ENCODE measurements at places on chromosomes 3 and 15.

- no peak for DNase-seq
These were observed 48.9 kb upstream of the ZDHHC23 start for GRCh38 chr3:113898892-113899291.

- DNase-seq: peak; percentile 50
These were observed 8.8 kb downstream of the FILIP1L start for GRCh38 chr3:100105501-100105900.

DNA sequence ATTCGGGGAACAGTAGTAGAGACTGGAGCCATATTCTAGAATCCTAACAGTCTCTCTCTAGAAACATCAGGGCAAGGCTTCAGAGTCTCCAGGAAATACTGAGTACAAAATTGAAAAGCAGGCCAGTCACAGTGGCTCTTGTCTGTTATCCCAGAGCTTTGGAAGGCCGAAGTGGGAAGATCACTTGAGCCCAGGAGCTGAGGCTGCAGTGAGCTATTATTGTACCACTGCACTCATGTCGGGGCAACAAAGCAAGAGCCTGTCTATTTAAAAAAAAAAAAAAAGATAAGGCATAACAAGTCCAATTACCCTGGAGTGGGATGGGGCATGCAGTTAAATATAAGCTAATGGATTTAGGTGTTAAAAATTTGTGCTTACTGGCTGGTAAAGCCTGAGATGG, 79.0 kb downstream of the SEMA6D start:
- no peak for DNase-seq

GRCh38 chr3:24388611-24389010, 106.0 kb downstream of the THRB start:
- DNase-seq: no peak

DNA sequence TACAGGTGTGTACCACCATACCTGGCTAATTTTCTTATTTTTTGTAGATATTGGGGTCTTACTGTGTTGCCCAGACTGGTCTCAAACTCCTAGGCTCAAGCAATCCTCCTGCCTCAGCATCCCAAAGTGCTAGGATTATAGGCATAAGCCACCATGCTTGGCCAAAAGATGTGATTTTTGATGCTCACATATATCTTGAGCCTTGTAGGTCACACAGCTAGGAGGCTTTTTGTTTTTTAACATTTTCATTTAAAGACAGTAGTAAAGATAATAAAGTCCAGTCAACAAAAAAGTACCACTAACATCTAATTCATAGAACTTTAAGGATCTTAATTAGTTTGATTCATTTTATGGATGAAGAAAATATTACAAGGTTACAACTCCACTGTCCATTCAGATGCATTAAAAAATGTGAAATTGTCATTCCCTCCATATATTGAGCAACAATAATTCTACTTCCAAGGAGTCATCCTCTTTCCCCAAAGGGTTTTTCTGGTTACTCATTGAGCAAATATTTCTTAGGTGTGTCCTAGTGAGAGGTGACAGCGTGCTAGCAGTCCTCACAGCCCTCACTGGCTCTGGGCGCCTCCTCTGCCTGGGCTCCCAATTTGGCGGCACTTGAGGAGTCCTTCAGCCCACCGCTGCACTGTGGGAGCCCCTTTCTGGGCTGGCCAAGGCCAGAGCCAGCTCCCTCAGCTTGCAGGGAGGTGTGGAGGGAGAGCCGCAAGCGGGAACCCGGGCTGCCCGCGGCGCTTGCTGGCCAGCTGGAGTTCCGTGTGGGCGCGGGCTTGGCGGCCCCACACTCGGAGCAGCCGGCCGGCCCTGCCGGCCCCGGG, 8.3 kb upstream of the TASOR start:
- DNase-seq: no peak

GRCh38 chr3:127321371-127321770, 33.5 kb upstream of the PRR20G start:
- DNase-seq: no peak

DNA sequence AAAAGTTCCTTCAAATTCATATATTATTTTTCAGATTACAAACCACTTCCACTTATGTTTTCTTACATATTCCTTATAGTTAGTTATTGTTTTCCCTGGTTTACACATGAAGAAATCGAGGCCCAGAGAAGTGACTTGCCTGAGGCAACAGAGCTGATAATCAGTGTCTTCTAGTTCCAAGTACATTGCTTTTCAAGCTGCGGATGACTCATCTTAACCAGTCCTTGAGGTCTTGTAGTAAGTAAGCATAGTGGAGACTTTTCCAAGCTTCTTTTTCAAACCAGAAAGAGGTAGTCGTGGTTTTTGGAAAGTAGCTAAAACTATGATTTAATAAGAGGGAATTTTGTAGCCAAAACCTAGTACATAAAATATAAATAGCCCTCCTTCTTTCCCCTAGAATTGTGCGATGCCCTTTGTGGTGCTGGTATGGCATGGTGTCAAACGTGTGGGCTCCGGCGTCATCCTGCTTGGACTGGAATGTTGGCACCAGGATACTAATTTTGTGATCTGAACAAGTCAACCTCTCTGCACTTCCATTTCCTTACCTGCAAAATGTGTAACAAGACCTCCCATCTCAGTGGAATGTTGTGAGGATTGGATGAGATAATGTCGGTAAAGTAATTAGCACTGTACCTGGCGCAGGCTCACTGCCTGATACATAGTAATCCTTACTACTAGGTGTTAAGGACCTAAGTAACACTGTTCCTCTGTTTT, 19.0 kb upstream of the DLG1 start:
- DNase-seq: no peak

DNA sequence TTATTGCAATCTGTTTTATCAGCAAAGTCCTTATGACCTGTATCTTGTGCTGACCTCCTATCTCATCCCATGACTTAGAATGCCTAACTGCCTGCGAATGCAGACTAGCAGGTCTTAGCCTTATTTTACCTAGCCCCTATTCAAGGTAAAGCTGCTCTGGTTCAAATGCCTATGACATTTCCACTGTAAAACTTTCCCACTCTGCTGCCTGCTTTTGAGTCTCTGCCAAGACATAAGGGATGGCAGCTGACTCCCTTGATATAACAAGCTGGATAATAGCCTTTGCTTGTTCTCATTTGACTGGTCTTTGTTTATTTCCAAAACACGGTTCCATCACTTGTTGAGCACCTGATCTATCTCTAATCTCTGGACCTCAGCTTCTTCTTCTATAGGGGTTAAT, 131.9 kb upstream of the STRIT1 start:
- DNase-seq: no peak

DNA sequence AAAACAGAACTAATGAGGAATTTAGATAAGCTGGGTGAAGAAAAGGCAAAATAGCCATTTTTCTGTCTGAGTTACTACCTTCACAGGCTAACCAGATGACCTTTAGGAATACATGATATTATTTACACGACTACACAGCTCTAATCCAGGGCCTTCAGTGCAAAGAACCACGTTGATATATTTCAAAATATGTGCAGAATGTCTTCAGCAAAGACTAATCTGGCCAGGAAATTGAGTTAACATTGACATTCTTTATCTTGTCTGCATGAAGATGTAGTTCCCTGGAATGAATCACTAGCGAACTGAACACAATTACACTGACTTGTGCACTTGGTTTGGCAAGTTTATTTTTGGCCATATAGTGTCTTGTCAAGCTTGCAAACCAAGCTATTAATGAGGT, 41.5 kb downstream of the PDHB start:
- no peak for DNase-seq

GRCh38 chr15:57820119-57820518, 113.6 kb downstream of the POLR2M start:
- DNase-seq: no peak

GRCh38 chr15:100191161-100191560, 150.6 kb downstream of the ADAMTS17 start:
- no peak for DNase-seq

GRCh38 chr3:147189016-147189415, 217.3 kb downstream of the ZIC4 start:
- DNase-seq: no peak

- no peak for DNase-seq
These were observed 631.6 kb upstream of the KCNMB2 start for GRCh38 chr3:177904621-177905020.

DNA sequence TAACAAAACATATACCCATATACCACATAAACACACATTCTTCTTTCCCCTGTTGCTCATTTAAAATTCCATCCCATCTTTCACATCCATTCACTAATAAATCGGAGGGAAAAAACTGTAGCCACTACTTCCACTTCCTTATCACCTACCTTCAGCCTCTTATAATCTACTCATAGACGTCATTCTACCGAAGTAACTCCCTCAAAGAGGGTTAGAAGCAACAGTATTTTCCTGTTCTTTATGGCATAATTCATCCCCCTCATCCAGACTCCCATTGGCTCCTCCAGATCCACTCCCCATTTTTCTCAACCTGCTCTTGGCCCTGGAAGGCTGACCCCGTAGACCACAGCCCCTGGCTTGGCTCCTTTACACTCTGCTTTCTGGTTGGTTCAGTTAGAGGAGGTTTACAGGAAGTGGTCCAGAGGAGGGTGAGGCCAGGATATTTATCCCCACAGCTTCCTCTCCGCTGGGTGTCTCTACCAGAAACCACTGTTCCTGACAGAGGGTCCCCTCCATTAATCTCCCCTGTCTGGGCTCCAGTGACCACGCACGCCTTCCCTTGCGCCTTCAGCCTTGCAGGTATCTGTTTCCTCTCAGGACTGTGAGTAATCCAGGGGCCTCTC, 46.3 kb downstream of the FMN1 start:
- DNase-seq: no peak

DNA sequence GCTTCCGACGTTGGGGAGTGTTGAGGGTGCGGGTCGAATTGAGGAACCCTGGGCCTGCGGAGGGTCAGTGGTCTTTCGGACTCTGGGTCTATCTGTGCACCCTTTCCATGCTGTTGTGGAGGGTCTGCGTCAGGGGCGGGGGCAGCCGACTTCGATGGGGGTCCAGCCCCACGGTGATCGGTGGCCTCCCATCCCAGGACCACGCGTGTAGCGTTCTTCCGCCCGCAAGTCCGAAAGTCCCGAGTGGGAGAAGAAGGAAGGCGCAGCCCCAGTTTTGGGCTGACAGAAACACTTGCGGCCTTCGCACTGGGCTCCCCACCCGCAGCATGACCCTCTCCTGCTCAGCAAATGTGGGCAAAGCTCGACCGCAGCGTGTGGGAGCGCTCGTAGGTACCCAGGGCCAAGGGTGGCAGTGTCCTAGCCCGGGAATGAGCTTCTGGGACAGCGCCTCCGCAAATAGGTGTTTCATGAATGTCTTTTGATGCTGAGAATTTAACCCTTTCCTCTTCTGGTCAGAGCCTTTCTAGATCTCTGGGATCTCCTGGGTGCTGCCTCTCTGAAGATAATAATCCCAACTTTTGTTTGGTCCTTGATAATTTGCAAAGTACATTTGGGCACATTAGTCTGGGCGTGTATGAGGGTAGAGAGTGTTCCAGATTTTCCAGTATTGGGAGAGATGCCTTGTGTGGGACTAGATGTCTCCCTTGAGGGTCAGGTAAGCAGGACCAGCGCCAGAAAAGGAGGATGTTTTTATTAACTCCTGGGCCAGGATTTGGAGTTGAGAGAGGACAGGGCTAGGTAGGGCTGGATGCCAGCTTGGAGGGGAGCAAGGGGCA, 2.3 kb upstream of the DLL4 start:
- DNase-seq: no peak

DNA sequence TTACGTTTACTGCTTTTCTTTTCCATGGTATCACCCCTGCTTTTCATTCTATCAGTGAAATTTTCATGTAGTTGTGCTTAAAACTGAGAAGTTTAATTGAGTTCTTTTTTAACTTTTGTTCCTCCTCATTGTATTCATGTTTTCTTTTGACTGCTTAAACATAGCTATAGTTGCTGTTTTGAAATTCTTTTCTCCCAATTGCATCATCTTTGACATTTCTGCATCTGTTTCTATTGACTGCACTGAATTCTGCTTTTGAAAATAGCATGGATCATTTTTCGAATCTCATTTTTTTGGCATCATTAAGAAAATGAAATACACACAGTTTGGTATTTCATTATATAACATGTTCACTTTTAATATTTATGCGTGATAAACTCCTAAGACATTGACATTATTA, 694.9 kb downstream of the MECOM start:
- no peak for DNase-seq

GRCh38 chr3:69542805-69543429, 157.0 kb upstream of the FRMD4B start:
- DNase-seq: no peak

GRCh38 chr3:38029400-38030125, at the start of gene PLCD1:
Gene PLCD1, minus strand, starts transcription at chr3:38029642. Its CDS starts 103 bp downstream, at chr3:38029539.
- DNase-seq: peak; percentile 23

- DNase-seq: peak; percentile 48
These were observed 31.4 kb downstream of the STARD5 start for GRCh38 chr15:81292523-81293001.

GRCh38 chr15:69096196-69096595, 64.2 kb upstream of the GLCE start:
- DNase-seq: no peak

DNA sequence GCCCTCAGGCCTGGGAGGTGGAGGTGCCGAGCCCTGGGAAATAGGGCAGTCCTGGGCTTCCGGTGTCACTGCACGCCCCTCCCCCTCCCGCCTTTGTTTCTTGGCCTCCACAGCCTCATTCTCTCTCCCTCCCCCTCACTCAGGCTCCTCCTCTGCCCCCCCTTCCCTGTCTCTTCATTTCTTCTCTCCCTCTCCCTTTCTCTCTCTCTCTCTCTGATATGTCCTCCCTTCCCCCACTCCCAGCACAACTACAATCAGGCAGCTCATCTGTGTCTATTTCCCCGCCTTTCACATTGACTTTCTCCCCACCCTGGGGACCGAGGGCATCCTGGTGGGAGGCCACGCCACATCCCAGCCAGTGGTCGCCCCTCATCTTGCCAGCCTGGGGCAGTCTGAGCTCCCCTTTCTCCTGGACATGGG, 40.2 kb downstream of the IDH2 start:
- peak; percentile 39 for DNase-seq

DNA sequence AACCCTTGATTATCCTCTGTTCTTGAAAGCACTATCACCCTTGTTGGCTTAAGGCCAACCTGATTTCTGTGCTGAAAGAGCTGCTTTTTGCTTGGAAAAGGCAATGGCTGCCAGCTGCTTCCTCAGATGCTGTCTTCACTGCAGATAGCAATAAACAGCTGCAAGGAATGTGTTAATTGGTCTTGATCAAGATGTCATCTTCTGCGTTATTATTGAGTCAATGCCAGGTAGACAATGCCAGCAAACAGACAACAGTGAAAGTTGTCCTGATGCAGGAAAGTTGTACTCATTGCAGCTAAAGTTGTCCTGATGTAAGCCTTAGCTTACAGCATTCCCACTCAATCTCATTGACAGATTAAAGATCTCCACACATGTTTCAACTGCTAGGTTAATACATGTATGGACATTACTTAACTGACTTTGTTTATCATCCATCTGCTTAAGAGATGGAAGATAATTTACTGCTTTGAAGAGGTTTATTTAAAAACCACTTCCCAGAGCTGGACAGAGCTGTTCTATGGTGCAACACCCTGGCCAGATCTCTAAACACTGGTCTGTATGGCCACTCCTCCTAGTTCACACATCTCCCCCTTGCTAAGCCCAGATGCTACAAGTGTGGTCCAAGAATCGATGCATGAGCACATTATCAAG, 251.0 kb upstream of the MCTP2 start:
- DNase-seq: no peak

All from activated CD4-positive, alpha-beta T cell treated with anti-CD3 and anti-CD28 coated beads, Interleukin-10, Interleukin-2, amounts not matched to agents 100 ng/mL and 50 ng/mL, durations not matched to agents 16 hours and 8 hours (primary cell).